ENCODE measurements at places on chromosomes 3 and 15.
A peak's percentile ranks its signal among the peaks of the same experiment; 100 is the strongest.

DNA sequence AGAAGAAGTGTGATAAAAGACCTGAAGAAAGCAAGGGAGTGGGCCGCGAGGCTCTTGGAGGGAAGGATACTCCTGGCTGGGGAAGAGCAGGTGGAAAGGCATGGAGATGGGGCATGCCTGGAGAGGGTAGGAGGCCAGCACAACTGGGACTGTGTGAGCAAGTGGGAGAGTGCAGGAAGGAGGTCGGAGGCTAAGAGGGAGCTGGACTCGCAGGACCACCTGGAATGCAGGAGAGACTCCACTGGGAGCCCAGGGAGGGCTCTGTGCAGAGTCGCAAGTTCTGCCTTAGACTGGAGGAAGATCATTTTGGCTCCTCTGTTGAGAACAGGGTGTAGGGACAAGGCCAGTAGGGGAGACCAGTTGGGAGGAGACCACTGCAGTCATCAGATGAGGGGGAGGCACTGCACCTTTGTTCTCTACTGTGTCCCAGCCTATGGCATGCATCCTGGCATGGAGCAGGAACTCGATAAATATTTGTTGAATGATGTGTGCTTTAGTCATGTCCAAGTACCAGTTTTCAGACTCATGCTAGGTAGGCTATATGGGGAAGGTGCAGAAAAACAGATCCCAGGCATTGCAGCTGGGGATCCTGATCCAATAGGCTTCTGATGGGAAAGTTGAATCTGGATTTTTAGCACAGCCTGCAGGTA, 13.7 kb downstream of the FAM107A start:
- DNase-seq: peak; percentile 53

- no peak for DNase-seq
Observed at GRCh38 chr15:34065261-34065660, 26.3 kb upstream of the AVEN start.

- peak; percentile 46 for DNase-seq
Observed at GRCh38 chr3:5197470-5198312, 10.2 kb downstream of the EDEM1 start.

DNA sequence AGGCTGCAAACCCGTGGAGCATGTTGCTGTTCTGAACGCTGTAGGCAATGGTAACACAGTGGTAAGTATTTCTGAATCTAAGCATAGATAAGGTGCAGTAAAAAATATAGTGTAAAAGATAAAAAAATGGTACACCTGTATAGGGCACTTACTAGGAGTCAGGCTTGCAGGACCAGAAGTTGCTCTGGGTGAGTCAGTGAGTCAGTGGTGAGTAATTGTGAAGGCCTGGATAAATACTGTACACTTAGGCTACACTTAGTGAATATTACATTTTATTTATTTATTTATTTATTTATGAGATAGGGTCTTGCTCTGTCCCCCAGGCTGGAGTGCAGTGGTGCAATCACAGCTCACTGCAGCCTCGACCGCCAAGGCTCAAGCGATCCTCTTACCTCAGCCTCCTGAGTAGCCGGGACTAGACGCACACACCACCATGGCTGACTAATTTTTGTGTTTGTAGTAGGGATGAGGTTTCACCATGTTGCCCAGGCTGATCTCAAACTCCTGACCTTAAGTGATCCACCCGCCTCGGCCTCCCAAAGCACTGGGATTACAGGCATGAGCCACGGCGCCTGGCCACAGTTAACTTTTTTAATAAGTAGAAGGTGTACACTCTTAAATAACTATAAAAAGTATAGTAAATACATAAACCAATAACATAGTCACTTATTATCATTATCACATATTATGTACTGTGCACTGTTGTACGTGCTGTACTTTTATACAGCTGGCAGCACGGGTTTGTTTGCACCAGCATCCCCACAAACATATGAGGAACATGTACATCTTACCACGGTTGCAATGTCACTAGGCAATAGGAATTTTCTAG, 155.1 kb downstream of the IGF1R start:
- DNase-seq: peak; percentile 72

- DNase-seq: no peak
Observed at GRCh38 chr15:101844916-101845315, 32.9 kb downstream of the OR4F15 start.

GRCh38 chr3:20652231-20652986, 466.4 kb upstream of the SGO1 start:
- no peak for DNase-seq

GRCh38 chr3:111035902-111036301, 35.7 kb upstream of the NECTIN3 start:
- DNase-seq: no peak

DNA sequence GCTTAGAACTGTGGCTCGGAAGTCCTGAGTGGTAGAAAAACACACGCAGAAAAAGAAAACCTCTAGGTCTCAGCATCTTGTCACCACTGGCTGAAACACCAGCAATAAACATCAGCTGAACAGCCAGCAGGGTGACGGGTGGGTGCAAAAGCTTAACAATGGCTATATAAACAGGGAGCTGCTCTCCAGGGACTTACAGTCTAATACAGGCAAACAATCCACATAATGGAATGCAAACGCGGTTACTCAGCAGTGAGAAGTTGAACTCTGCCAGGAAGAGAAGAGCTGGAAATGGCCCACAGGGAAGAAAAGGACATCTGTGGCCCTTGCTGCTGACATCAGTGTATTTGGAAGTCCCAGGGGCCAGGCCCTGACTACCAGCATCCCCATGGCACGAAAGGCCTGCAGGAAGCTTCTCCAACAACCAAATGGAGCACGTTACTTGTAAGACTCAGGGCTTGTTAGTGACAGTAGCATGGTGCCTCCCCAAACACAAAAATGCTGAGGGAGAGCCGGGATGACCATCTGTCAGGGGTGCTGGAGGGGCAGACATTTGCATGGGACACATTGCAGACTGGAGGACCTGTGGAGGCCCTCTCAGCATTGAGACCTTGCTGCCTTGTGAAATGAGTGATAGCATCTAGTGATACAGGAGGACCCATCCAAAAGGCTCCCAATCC, 3.0 kb downstream of the HEG1 start:
- DNase-seq: peak; percentile 98
